Small intestine (tissue), 16 donors: ENCODE measurements at places on chromosomes 5 and 9.
A peak's percentile ranks its signal among the peaks of the same experiment; 100 is the strongest.

DNA sequence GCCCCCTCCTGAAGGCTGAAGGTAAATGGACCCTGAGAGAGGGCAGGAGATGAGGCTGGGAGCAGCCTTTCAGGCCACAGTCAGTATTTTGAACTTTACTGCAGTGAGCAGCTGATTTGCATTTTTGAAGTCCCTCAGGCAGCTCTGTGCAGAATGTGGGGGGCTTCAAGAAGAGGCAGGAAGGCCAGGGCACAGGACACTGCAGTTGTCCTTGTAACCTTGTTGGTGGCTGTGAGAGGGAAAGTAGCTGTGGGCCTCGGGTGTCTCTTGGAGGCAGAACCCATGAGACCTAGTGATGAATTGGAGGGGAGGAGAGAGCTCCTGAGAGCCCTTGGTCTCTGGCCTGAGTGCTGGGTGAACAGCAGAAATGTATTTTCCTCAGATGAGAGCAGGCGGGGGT lies 2.6 kb downstream of the CCDC180 start:
- no peak for DNase-seq

DNA sequence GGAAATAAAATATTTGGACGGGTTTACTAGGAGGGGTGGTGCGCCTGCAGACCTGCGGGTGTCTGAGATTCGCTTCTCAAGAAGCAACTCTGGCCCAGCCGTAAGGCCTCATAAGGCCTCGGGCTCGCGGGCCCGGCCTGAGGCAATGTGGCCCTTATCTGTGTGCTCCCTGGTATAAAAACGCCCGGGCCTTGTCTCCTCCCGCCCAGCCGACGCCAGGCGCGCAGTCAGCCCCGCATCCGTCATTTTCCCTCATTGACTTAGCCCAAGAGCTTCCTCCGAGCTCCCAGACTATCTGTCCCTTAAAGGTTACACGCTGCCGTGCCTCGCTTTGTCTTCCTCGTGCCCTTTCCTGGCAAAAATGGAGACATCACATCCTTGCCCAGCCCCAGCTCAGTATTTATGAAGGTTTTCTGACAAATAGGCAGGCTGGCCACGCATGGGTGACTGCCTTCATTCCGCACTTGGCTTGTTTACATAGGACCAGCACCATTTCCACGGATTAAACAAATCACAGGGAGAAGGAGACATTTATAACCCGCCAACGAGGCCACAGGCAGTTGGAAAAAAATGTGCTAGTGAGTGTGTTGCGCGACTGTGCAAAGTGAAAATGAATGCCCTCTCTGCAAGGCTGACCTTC lies 74.5 kb upstream of the TBCA start:
- no peak for DNase-seq

DNA sequence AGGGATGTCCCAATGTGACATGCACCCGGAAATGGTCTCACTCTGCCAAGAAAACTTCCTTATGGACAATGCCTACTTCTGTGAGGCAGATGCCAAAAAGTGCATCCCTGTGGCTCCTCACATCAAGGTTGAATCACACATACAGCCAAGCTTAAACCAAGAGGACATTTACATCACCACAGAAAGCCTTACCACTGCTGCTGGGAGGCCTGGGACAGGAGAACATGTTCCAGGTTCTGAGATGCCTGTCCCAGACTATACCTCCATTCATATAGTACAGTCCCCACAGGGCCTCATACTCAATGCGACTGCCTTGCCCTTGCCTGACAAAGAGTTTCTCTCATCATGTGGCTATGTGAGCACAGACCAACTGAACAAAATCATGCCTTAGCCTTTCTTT lies 37.6 kb upstream of the CCDC152 start:
- no peak for DNase-seq

DNA sequence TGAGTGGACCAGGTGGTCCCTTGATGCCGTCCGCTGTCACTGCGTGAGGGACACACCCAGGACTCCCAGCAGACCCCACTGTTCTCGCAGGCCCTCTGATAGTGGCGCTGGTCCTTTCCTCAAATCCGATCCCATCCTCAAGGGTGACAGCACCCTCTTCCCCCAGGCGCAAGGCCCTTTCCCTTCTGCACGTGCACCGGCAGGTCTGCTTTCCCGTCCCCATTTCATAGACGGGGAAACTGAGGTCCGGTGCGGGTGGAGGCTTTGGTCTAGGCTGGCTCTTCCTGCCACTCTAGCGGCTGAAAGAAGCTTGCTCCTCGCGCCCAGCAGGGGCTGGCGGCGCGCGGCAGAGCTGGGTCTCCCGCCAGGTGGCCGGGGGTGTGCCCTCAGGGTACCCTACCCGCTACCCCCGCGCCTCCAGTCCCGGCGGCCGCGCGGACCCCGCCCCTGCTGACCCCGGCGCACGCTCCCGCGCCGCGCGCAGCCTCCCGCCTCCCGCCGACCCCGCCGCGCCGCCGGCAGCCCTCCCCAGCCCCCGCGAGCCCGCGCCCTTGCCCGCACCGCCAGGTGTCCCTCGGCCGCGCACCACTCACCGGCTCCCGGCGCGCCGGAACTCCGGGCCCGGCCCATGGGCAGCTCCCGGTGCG lies 453 bp downstream of the RASGEF1C start:
- no peak for DNase-seq

DNA sequence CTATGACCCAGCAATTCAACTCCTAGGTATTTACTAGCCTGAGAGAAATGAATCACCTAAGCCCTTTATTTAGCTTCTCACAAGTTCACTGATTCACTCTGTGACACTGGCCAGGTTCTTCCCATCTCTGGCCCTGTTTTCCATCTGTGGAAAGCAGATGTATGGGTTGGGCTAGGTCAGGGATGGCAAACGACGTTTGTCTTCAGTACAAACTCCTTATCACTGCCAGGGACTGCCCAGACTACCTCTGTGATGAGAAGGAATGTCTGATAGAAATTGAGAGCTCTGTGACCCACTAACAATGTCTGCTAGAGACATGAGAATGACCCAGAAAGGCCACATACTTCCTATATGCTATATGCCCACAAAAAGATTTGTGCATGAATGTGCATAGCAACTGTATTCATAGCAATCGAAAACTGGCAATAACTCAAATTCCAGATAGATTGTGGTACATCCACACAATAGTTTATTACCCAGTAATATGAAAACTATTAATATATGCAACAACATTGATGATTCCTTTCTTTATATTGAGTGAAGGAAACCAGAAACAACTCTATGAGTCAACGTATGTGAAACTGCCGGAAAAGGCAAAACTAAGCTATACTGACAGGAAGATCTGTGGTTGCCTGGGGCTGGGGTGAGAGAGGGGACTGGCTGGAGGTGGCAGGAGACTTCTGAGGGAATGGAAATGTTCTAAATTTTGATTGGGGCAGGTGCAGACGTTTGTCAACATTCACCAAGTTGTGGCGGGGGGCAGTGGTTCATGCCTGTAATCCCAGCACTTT lies 32.0 kb upstream of the ADAM19 start:
- no peak for DNase-seq

GRCh38 chr5:145848854-145849253 lies 13.7 kb upstream of the PRELID2 start:
- no peak for DNase-seq

GRCh38 chr9:93646640-93647178 lies 70.3 kb downstream of the PHF2 start:
- no peak for DNase-seq

DNA sequence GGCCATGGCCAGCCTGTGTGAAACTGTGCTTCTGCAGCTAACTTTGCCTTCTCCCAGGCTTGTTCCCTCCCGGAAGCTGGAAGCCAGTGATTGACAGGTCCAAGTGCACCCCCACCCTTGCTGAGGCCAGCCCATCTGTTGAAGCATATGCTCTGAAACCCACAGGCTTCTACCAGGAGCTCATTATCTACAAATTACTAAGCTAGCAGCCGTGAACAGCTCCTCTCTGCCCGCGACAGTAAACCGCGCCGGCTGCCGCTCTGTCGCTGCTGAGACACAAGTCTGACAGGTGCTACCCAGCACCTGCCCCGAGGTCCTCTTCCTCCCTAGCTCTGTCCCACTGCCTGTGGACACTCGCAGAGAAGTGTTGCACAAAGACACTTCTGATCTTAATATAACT lies 490.9 kb downstream of the GADD45G start:
- peak; percentile 50 for DNase-seq

DNA sequence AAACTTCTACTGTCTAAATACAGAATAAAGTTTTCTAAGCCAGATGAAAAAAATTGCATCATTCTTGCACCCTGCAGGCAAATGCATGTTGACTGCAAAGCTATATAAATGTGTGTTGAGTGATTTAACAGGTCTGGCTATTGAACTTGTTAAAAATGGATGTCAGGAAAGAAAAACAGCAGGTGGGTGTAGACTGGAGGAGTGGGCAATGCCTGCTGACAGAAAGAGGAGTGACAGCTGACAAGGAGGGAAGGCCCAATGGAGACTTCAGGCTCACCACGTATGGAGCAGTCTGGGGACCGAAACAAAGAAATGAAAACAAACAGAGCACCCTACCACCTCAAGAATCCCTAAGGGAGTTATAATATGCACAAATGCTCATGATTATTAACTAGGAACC lies 127.8 kb downstream of the GRIA1 start:
- DNase-seq = no peak

DNA sequence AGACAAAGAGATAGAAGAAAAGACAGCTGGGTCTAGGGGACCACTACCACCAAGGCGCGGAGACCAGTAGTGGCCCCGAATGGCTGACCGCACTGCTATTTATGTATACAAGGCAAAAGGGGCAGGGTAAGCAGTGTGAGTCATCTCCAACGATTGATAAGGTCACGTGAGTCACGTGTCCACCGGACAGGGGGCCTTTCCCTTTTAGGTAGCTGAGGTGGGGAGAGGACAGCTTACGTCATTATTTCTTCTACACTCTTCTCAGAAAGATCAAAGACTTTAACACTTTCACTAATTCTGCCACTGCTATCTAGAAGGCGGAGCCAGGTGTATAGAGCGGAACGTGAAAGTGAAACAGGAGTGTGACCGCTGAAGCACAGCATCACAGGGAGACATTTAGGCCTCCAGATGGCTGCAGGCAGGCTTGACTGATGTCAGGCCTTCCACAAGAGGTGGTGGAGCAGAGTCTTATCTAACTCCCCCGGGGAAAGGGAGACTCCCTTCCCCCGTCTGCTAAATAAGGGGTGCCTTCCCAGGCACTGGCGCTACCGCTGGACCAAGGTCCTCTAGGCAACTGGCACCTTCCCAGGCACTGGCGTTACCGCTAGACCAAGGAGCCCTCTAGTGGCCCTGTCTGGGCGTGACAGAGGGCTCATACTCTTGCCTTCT lies 6.1 kb upstream of the PRR16 start:
- peak; percentile 73 for DNase-seq

DNA sequence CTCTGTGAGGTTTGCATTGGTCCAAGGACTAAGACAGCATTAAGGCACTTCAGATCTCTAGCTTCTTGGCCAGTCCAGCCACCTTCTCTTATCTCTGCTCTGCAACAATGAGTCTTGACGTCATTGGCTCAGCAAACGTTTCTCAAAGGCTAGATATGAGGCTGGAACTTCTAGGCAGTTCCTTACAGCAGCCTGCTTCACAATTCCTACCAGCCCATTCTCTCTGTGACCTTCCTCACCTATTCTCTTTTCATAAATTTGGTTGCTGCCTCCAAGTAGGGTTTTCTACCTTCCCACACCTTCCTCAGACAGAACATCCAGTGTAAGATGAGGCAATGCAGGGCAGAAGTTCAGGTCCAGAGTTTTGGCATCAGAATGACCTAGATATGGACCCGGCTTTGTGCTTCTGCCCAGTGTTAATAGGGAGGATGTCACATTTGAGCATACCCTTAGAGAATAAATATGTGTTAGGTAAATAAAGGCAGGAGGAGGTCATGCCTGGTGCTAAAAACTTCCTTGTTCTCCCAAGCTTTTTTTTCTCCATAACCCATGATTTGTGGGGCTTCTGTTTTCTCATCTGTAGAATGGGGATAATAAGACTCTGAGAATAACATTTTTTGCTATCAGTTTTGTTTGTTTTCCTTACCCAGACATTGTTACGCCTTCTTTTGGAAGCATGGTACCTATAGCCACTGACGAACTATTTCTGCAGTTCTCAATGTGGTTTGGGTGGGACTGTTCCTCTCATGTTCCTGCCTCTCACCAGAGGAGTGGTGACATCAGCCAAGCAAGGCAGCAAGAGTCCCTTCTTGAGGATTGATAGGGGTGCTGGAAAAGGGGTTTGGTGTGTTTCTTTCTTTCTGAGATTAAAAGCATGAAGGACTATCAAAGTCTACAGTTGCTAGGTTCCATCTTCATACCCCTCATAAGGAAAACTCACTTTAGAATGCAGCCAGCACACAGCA lies 220.6 kb upstream of the TRIM32 start:
- DNase-seq = no peak

DNA sequence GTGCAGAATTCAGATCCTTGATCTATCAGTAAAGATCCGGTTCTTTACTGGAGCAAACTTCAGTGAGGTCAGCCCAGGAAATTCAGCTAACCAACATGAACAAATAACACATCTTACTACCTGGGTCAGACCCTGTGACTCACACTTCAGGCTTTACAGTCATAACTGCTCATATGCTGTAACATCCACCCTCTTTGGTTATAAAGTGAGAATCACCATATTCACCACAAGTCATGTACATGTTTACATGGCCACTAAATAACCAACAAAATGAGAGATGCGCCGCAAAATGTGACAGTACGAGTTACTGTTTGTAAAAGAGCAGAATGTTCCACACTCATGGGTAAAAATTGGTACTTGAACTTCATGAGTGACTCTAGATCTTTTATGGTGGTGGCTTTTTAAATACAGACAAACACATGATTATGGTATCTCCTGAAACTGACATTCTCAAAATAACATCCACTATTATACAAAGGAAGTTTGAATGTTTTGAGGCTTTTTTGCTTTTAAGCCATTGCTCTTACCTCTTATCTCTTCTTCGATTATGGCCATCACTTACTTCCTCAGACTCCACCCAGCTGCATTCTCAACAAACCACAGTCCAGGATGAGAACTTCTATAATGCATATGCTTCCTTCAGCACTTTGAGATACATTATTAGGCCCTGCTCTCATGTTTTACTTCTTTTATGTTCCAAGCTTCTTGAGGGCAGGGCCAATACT lies 516.6 kb downstream of the RAB3C start:
- DNase-seq = peak; percentile 69

GRCh38 chr9:78782234-78782633 lies 485.3 kb downstream of the PSAT1 start:
- DNase-seq = no peak

GRCh38 chr9:134641173-134641989 lies at the start of gene COL5A1:
Gene COL5A1 (plus strand): TSS chr9:134641803. CDS start chr9:134642188, 385 bp downstream.
- peak; percentile 24 for DNase-seq
